ENCODE measurements at places on chromosomes 3 and 15.

- DNase-seq = no peak
Measured at GRCh38 chr3:24595796-24596195, 101.1 kb upstream of the THRB start.

- no peak for DNase-seq
Measured at GRCh38 chr3:48797626-48798025, 50.0 kb downstream of the PRKAR2A start.

DNA sequence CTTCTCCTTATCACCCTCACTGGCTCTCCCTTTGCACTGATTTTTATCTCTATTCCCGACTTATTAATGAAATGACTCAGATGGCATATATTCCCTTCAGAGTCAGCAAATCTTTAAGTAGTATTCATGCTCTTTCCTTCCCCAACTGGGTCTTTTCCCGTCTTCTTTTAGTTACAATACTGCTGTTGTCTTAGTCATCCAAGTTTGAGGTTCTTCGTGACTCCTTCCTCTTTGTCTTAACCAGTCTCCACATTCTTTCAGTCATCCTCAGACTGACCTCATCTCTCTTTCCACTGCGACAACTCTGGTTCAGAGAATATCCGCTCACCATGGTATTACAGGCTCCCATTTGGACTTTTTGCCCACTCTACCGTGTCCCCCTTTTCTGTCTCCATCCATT, 12.4 kb downstream of the WDR5B start:
- no peak for DNase-seq

GRCh38 chr3:194548346-194549321, 61.8 kb upstream of the ATP13A3 start:
- DNase-seq = no peak

DNA sequence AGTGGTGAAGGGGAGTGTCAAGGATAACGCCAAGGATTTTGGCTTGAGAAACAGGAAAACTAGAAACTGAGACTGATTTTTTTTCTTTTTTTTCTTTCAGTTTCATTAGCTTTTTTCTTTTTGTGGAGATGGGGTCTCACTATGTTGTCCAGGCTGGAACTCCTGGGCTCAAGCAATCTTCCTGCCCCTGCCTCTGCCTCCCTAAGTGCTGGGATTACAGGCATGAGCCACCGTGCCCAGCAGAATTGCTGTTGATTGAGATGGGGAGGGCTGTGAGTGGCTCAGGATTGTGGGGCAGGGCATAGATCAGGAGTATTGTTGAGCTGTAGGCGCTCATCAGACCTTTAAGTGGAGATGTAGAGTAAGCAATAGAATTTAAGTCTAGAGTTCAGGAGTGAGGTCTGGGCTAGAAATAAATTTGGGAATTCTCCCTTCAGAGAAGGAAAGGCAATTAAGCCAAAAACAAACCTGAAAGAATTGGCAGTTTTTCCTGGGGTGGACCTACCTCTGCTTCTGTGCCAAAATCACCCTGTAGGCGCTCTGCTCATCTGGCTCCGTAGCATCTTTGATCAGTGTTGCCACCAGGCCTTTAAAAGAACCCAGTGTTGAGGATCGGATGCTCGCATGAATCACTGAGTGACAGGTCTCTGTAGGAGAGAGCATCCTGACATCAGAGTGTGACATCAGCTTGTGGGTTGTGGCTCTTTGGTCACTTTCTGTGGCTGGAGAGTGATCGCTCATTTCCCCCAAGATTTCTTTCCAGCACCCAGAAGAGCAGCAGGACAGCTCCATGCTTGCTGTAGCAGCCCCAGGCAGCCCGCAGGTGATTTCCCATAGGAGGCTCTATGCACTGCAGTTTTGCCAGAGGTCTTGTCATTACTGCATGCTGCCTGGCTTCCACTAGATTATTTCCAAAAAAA, 15.8 kb downstream of the ABHD17C start:
- DNase-seq = no peak

GRCh38 chr15:78212546-78213424, 21.6 kb downstream of the ACSBG1 start:
- peak; percentile 91 for DNase-seq

DNA sequence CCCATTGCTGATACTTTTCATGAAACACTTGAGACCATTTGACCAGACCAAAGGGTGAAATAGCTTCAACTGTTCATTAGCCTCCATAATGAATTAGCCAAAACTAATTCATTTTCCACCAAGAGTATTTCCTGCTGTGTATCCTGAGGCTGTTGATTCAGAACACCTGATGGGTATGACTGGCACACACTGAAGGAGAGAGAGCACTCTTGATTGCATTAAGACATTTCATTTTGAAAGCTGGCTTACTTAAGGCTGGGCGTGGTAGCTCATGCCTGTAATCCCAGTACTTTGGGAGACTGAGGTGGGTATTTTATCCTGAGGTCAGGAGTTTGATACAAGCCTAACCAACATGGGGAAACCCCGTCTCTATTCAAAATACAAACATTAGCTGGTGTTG, 175.6 kb downstream of the AGBL1 start:
- DNase-seq = no peak

DNA sequence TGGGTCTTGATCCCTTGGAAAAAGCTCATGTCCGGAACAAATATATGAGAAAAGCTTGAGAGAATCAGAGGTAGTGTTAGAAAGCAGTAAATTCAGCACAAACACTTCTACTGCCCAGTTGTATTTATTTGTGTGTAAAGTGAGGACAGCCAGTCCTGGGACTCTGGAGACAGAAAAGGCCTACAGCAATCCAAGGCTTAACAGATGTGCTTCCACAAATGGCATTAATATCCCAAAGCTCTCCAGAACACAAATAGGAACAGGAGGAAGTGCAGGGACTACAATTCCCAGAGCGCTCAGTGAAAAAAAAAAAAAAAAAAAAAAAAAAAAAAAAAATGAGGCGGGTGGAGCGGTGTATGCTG, 390 bp upstream of the AP2M1 start:
- DNase-seq = no peak

- DNase-seq = no peak
Measured at GRCh38 chr3:138059261-138059660, 49.3 kb downstream of the CLDN18 start.

DNA sequence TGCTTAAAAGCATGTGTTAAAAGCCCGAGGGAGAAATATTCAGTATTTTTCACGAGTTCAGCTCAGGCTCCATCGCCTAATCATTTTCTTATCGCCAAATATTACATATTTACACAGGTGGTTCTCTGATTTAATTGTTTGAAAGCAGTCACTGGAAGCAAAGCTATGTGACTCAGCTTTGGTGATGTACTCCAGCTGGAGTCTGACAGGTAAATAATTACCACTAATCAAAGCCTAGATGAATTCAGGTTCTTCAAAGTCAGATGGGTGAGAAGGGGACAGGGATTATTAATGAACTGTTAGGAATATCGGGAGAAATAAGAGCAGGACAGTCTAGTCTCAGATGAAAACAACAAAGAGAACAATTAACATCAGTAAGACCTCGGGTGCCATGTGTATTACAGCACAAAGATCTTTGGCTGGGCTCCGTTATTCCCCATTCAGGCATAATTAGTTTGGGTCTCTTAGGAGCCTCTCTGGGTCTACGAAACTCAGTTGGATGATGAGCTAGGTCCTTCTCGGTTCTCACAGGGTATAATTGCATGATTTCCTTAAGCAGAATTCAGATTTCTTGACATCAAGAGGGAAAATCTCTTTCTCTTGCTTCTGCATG, 331.7 kb upstream of the ADAMTS9 start:
- DNase-seq = no peak

DNA sequence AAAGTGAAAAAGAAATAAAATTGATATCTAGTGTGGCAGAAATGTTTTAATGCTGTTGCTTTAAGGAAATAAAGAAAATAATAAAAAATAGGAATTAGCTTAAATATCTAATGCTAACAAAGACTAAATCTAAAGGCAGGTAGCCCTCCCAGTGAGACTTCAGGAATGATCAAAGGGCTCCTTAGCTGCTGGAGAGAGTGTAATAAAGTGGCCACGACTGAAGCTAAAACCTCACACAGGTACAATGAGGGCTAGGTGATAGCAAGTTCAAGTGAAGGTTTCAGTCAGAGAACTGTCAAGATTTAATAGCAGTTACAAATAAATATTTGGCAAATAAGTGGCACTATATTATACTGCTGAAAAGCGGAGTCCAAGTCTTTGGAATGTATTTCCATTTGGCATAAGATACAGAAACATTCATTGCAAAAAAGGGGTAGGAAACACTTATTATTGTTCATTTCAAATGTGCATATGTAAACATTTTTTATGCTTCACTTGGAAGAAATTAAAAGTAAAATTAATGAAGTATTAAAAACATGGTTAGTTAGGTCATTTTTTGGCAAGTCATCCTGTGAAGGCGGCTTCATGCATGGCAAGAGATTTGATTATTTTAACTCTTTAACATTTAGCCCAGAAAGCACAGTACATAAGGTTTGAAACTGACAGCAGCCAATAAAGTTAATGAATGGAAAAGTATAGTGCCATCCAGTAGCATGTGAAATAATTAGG, 168.2 kb downstream of the ECT2 start:
- no peak for DNase-seq

DNA sequence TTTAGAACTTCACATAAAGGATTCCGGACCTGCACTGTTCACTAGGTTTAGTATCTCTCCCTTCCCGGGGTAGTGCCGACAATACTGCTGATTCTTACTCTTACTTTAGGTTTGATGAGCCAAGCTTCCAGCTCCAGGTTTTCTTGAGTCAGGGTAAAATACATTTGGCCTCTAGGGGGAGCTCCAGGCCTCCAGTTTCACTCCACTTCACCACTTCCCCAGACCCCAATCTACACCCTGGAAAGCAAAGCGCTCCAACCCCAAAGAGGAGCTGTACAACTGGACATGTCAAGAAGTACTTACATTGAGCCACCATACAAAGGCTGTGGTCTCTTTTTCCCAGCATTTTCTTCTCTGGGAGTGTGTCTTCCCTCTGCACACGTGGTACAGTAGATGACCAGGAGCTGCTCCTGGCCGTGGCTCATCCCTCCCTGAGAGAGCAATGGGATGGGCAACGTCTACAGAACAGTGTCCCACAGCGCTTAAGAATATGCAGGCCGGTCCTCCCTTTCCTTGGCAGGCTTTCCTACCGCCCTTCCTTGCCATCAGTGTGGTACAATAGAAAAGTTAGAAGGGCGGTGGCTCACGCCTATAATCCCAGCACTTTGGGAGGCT, 93.9 kb upstream of the CCDC80 start:
- peak; percentile 61 for DNase-seq

- no peak for DNase-seq
Measured at GRCh38 chr3:71430941-71431552, 152.5 kb downstream of the FOXP1 start.

GRCh38 chr15:90039996-90040395, 38.9 kb downstream of the ZNF710 start:
- no peak for DNase-seq

- no peak for DNase-seq
Measured at GRCh38 chr15:90243943-90244639, 5.3 kb upstream of the TTLL13 start.

GRCh38 chr3:53250453-53250852, 5.4 kb downstream of the TKT start:
- DNase-seq = no peak

GRCh38 chr3:10697918-10698317, 118.1 kb upstream of the SLC6A11 start:
- DNase-seq = no peak

GRCh38 chr3:45417930-45418847, 29.8 kb downstream of the LARS2 start:
- no peak for DNase-seq

DNA sequence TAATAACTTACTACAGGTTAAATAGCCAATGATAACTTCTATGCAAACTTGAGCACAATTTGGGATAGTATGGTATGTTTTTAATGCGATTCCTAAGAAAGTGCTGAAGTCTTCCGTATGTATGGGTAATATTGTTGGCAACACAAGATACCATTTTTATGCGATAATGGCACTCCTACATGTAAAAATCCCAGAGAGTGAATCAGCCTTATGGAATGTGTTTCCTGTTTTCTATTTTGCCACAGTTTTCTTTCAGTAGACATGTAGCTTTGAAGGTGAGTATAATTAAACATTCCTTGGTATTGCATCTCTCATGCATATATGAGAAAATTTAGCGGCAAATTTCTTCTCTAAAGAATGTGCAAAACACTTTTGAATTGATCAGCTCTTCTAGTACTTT, 396.8 kb upstream of the AZI2 start:
- DNase-seq = peak; percentile 5

DNA sequence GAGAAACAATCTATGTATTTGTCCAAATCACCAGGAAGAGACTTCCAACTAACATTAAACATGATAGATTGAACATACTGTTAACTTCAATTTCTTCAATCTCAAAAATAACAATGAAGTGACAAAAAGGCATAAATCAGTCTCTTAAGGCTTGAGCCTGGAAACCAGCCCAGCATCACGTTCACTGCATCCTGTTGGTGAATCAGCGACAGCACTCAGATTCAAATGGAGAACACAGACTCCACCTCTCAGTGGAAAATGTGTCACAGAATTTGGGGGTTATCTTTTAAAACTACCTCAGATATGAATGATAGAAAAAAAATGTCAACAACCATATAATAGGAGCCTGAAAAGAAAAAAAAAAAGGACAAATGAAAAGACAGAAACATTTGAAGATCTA, 212.0 kb downstream of the MINAR1 start:
- peak; percentile 43 for DNase-seq

- DNase-seq = no peak
Measured at GRCh38 chr3:98726084-98726483, 37.1 kb upstream of the ST3GAL6 start.

DNA sequence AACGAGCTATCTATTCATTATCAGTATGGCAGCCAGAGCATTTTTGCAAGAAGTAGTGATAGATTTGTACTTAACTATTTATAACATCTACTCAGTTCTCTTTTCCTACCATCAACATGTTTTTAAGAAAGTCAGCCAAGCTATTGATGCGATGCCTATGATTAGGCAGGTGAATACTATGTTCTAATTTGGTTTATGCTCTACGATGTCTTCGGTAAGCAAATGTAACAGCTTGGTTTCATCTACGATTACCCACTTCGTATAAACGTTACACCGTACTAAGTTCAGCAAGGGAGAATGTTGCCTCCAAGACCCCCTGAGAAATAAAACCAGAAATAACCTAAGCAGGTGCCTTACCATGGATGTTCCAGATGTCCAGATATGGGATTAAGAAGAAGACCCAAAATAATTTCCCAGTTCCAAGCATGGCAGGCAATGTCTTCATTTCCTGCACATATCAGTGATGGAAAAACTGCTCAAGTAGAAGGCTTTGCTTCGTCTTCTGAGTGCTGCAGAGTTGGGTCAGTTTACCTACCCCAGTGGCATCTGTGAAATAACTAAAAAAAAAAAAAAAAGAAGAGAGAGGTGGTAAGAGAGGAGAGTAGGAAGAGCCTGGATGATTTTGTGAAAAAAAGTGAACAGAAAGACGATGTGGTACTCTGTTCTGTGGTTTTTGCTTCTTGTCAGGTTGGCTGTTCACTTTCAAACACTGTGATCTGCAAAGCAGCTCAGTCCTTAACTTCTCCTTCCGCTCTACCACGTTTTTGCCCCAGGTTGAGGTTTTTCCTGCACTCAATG, at the start of gene BTLA:
BTLA (minus strand) TSS at position 559 of the 798 bp plus-strand sequence; CDS start at position 445, 114 bp downstream.
- DNase-seq = no peak
